ENCODE measurements at places on chromosomes 16 and 17.
A peak's percentile ranks its signal among the peaks of the same experiment; 100 is the strongest.

GRCh38 chr16:7964744-7965143 is 625.6 kb downstream of the TMEM114 start:
- no peak for DNase-seq

GRCh38 chr17:841313-841712 is 59.2 kb downstream of the MRM3 start:
- no peak for DNase-seq

DNA sequence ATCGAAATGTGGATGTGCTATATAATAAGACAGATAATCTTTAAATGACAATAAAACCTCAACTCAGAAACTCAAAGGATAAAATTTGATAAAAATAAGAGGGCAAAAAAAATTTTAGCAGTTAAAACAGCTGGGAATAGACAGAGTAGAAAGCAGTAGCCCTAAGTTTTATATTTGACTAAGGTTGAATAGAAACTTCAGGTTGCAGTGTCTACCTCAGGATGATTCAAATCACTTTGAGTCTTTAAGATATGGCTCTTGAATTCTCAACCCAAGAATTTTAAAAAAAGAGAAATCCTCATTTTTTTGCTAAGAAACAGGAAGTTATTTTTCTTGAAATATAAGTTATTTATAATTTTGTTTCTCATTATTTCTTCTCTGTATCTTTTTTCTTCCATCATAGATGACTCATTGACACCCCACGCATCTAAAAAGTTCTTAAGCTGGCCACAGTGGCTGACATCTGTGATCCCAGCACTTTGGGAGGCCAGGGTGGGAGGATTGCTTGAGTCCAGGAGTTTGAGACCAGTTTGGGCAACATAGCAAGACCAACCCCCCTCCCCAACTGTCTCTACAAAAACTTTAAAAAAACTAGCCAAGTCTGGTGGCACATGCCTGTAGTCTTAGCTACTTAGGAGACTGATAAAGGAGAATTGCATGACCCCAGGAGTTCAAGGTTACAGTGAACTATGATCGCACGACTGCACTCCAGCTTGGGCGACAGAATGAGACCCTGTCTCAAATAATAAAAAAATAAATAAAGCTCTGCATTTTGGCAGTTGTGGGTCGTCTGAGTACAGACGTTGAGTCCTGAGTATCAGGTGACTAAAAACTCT is 23.9 kb downstream of the NFAT5 start:
- DNase-seq = no peak

DNA sequence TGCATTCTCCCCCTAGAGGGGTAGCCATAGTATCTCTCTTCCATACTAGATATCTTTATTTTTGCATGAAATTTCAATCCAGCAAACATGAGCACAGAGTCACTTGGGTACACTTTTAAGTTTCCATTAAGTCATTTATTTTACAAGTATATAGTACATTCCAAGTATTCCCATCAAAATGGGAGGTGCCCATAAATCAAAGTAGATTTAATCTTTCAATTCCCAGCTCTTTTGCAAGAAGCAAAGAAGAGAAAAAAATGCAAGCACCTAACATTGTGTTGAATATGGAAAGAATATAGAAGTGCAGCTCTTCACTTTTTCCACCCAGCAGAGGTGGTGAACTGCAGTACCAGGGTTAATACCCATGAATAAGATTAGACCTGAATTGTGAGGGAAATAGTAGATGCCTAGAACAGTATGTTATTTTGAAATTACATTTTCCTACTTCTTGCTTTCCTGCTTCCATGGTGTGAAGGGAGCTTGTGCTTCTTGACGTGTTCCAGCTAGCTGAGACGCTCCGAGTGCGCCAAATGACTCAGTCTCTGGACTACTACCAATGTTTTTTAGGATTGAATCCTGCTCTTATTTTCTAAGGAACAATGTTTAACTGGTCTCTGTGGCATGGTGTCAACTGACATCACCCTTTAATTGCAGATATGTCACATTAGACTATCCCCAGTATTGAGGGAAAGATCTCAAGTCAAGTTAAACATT is 151.1 kb upstream of the MAF start:
- no peak for DNase-seq

DNA sequence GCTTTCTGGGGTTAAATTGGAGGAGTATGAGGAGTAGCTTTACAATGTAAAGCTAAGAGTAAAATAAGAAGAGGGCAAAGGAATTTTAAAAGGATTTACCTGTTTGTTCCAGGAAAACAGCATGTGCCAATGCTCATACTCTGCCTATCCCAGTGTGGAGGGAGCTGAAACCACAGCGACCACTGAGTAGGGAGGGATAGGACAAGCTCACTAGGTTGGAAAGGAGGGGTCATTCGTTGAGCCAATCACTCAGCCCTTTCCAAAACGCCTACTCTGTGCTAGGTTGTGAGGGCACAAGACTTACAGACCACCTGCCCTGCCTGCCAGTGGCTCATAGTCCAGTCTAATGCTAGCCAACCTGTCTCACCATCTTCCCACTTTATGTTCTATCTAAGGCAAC is 1.1 kb upstream of the DNAJC7 start:
- no peak for DNase-seq

DNA sequence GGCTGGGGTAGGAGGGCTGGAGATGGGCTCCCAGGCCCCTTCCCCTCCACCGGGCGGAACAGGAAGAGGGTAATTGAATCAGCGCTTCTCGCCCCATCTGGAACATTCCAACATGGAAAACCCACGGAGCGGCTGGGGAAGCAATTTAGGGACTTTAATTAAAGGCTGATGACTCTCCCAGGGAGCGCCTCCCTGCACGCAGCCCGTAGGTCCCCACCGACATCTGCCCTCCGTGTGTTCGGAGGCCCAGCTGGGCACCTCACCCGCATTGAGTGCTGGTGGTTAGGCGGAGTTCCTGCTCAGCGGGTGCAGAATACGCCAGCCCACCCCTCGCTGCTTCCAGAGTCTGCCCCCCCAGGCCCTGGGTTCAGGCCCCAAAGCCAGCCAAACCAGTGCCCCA is 10.0 kb downstream of the HS3ST6 start:
- no peak for DNase-seq

- DNase-seq = no peak
Measured at GRCh38 chr16:2973093-2973492, 3.9 kb downstream of the PAQR4 start.

GRCh38 chr16:87740909-87741424 is 24.8 kb downstream of the KLHDC4 start:
- DNase-seq = no peak

- DNase-seq = no peak
Measured at GRCh38 chr16:30985401-30986128, 558 bp downstream of the HSD3B7 start.

DNA sequence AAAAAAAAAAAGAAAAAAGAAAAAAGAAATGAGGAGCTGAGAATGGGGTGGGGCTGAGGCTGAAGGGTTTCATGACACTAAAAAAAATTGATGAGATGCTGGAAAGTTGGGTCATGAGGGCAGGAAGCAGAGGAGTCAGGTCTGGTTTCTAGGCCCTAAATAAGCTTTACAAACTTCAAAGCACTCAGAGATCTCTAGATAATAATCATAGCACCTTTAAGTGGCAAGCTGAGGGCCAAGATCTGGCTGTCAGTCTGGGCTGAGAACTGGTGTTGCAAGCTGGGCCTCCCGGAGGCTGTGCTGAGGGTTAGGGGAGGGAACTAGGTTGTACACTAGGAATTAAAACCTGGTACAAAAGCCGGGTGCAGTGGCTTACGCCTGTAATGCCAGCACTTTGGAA is 6.4 kb downstream of the ZNF764 start:
- no peak for DNase-seq

DNA sequence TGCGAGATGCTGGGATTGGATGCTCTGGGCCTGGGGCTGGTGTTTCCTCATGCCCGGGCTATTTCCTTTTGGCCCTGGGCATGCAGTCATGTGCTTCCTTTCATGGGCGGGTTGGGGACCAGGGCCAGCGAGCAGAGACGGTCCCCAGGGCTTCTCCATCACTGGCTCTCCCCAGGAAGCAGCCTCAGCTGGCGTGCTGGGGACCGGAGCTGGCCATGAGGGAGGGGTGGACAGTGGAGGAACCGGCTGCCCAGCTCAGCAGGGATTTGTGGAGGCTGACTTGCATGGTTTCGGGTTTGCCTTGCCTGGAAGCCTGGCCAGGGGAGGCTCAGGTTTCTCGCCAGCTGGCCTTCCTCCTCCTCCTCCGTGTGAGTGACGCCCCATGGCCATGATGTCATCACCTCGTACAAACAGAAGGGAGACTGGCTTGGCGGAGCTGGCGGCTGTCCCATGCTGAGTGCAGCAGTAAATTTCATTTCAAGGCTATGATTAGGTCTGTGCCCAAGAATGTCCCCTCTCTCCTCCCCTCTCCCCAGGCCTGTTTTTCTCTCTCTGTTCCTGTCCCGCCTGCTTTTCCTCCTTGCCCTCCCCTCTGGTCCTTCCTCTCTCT is 8.9 kb upstream of the TIMP2 start:
- no peak for DNase-seq

DNA sequence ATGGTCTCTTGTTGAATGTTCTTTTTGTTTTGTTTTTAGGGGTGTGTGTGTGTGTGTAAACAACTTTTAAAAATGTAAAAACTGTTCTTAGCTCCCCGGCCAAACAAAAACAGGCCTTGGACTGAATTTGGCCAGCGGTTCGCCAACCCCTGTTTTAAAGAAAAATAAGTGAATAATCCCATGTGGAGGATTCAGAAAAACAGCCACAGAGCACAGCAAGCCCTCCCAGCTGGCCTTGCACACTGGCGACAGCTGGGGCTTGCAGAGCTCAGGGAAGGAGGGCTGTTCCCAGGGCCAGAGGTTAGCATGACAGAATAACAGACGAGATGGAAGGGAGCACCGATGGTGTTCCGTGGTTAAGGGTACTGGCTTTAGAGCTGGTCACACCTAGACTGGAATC is 39.0 kb downstream of the EMP2 start:
- no peak for DNase-seq

GRCh38 chr17:42531455-42532354 is 4.3 kb upstream of the NAGLU start:
- DNase-seq = peak; percentile 14

GRCh38 chr16:89910717-89911354 is 7.8 kb upstream of the MC1R start:
- DNase-seq = no peak

GRCh38 chr16:79284766-79285165 is 315.8 kb downstream of the MAF start:
- DNase-seq = no peak

DNA sequence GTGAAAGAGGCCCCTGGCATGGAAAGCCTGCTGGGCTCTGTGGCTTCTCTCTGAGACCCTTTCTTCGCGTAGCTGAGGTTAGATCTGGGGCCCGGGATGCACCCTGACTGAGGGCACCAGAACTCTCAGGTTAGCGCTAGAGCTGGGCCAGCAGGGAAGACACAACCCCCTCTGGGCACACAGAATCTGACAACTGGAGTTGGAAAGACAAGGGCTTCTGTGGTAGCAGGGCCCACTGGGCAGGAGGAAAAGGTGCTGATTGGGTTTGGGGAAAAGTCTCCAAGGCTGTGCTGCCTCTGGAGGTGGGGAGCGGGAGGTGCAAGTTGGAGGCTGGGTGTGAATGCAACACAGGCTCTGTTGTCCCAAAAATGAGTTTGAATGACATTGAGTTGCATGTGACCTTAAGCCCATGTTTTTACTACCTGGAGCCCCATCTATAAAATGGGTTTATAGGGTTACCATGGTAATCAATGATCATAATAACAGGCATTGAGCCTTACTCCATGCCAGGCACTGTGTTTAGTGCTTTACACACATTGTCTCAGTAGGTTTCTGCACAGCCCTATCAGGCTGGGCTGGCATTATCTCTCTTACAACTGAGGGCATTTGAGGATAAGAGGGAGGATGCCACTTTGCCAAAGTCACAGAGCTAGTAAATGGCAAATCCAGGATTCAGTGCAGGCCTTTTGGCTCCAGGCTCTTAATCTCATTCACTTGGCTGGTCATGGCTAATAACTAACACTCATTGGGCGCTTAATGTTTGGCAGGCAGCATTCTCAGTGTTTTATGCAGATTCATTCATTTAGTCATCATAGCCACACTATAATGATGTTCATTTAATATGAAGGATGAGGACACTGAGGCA is 9.5 kb upstream of the IGFBP4 start:
- no peak for DNase-seq

DNA sequence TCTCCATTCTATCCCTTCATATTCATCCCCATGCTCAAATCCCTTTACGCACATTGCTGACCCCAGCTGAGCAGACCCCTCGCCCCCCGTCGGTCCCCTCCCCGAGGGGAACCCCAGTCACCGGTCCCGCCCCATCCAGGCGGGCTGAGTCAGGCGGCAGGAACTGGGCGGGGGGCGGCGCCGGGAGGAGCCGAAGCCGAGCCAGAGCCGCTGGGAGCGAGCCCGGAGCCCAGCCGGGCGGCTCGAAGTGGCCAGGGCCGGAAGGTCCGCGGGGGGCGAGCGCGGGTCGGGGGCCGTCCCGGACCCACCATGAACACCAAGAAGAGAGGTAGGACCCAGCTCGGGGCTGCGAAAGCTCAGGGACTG is 8.6 kb downstream of the RIPOR1 start:
- no peak for DNase-seq

- peak; percentile 64 for DNase-seq
Measured at GRCh38 chr16:88785106-88785924, at the start of gene PIEZO1. Gene PIEZO1 (minus strand): TSS chr16:88785220. CDS start chr16:88784964, 256 bp downstream.

GRCh38 chr16:67190041-67190440 is at the start of gene EXOC3L1:
Gene EXOC3L1 (minus strand): TSS chr16:67190136. CDS start chr16:67189676, 460 bp downstream.
- no peak for DNase-seq

- DNase-seq = no peak
Measured at GRCh38 chr16:19488213-19488640, 33.7 kb downstream of the GDE1 start.

DNA sequence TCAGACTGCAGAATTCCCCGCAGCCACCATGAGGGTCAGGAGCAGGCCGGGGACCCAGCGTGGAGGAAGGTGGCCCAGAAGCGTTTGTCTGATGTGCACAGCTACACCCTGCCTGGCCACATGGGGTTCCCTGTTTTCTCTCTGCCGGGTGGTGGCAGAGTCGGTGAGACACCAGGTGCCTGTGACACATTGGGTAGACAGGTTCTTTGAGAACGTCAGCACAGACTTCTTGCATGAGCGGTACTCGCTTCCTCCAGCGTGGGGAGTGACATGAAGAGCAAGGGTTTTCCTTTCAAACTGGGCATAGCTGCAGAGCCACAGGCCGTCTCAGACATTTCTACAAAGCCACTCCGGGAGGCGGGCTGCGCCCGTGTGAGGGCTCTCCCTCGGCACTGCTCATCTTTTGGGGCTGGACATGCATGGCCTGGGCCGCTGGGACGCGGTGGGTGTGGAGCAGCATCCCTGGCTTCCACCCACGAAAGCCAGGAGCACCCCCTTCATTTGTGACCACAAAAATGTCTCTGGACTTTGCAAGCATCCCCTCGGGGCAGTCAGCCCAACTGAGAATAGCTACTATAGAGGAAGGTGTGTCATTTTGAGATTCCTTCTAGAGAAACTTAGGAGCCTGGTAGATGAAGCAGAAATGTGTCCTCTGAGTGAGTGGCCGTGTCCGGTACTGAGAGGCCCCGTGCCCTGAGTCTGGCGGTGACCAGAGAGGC is 26.0 kb downstream of the NME3 start:
- no peak for DNase-seq

GRCh38 chr17:2023692-2024571 is 1.2 kb downstream of the RTN4RL1 start:
- DNase-seq = no peak

DNA sequence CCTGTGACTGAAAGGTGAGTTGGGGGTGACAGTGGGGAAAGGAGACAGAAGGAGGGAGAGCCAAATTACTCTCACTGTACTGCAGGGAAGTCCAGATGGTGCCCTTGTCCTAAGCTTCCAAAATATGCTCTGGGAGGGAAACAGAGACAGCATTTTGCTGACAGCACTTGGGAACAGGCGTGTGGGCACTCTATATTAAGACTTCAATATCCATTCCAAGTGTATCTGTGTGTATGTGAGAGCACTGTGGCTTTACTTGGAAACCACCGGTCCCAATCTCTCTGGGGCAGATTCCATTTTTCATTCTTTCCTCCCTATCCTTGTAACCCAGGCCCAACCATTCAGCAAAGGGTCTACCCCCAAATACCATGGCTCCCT is 407.3 kb downstream of the UTP18 start:
- no peak for DNase-seq

Data from stimulated activated CD8-positive, alpha-beta memory T cell treated with anti-CD3 and anti-CD28 coated beads, Interleukin-2, amount 100 ng/mL, for 1 hour (primary cell).